Activated naive CD4-positive, alpha-beta T cell treated with anti-CD3 and anti-CD28 coated beads, Interleukin-2, amount 50 U/mL, for 16 hours (primary cell): ENCODE measurements at places on chromosomes 2 and 18.

DNA sequence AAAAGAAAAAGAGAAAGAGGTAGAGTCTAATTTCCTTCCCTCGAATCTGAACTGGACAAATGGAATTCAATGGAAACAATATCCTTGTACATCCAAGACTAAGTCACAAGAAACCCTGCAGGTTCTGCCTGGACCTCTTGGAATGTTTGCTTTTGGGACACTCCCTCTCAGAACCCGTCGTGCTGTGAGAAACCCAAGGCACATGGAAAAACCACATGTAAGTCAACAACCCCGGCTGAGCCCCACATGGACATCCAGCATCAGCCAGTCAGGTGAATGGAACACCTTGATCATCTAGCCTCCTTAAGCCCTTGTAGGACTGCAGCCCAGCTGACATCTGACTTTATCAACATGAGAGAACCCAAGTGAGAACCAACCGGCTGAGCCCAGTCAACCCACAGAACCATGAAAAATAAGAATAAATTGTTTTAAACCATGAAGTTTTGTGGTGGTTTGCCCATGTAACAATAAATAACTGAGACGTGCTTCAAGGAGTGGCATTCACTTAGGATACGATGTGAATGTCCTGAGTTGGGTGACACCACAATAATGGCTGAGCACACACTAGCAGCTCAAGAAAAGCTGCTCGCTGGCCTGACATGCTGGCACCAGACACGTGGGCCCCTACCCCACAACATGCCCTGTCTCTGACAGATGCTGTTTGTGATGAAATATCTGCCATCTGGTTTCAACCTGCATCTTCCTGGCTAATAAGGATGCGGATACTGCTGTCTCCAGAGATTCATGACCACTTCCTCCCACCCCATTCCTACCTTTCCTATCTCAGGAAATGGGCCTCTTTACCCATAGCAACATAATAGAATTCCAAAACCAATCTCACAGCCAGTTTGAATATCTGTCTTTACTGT lies 28.8 kb downstream of the PKDCC start:
- no peak for DNase-seq

DNA sequence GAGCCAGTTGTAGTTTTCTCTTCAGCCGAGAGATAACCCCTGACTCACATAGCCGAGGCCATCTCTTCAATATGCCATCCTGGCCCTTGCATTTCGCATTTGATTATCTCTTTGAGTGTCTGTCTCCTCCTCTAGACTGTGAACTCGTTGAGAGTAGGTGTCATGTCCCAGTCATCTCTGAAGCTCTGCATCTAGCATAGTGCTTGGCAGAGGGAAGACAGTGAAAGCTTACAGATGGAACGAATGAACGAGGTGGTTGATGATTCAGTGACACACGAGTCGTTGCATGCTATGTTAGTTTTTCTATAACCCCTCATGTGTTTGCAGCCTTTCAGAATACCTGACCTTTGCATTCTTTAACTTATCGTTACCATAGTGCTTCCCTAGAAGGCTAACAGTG lies 59.9 kb upstream of the CYRIA start:
- DNase-seq: no peak

DNA sequence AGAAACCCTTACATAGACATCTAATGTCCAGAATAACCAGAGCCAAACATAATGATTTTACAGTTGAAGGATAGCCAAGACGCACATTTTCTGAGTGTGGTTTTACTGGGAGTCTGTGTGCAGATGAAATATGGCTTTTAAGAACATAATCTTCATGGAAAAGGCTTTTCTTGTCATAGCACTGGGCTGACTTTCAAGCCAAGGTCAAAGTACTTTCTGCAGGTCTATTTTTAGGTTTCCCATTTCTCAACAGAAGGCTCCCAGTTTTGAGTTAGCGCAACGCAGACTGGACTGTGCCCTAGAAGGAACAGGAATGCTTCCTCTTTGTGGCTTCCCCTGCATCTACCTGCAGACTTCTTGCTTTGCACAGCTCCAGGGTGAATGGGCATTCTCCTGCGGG lies 92.3 kb upstream of the UPP2 start:
- no peak for DNase-seq

DNA sequence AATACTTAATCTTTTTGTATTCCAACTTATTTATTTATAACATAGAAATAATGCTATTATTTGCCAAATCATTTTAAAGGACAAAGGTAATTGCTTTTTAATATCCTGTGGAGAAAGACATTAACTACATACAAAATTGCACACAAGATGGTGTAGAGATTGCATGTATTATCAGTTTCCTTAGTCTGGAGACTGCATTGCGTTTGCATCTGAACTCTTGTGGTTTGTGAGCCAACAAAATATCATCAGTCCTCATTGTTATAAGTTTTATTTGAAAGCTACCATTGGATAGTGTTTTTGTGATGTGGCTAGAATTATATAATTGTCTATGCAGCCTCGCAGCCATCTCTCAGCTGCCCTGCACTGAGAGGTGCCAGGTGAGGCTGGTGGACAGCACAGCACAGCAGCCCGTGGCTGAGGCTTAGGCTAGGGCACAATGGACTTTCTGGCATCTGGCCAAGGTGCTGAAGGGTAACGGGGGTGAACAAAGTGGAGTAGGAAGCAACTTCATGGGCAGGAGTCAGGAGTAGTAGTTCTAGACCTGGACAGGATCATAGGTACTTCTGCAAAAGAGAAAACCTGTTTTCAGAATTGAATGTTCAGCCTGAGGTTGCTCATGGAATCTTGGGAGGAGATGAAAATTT lies 15.1 kb downstream of the RASGRP3 start:
- DNase-seq: no peak

GRCh38 chr18:7890075-7890474 lies 323.0 kb downstream of the PTPRM start:
- no peak for DNase-seq

GRCh38 chr2:241511091-241511741 lies 2.8 kb upstream of the STK25 start:
- no peak for DNase-seq

DNA sequence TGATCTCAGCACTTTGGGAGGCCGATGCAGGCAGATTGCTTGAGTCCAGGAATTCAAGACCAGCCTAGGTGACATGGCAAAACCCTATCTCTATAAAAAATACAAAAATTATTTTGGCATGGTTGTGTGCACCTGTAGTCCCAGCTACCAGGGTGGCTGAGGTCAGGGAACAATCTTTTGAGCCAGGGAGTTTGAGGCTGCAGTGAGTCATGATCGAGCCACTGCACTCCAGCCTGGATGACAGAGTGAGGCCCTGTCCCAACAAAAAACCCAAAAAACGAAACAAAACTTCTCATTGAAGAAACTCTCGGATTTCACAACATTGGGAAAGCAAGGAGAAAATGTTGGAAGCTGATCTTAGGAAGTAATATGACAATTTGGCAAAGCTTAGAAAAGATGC lies 317.3 kb upstream of the MGAT5 start:
- DNase-seq: no peak

GRCh38 chr18:55908901-55909366 lies 320.9 kb upstream of the TCF4 start:
- DNase-seq: no peak

GRCh38 chr2:201975964-201976612 lies 57.6 kb upstream of the FZD7 start:
- no peak for DNase-seq

DNA sequence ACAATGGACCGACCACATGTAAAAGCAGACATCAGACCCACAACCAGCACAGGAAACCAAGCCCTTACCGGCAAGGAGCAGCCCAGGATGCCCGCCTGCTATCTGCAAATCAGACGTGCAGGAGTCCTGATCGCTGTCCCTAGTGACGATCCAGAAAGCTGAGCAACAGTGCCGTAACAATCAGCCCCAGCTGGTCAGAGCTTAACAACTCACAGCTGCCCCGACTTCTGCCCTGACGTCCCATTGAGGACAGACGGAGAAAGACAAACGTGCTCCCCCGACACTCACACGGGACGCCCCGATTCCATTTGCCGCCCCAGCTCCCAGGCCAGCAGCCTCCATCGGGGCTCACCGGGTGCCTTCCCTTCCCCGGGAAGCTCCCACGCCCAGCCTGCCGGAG lies 39.8 kb upstream of the PXDN start:
- DNase-seq: no peak

DNA sequence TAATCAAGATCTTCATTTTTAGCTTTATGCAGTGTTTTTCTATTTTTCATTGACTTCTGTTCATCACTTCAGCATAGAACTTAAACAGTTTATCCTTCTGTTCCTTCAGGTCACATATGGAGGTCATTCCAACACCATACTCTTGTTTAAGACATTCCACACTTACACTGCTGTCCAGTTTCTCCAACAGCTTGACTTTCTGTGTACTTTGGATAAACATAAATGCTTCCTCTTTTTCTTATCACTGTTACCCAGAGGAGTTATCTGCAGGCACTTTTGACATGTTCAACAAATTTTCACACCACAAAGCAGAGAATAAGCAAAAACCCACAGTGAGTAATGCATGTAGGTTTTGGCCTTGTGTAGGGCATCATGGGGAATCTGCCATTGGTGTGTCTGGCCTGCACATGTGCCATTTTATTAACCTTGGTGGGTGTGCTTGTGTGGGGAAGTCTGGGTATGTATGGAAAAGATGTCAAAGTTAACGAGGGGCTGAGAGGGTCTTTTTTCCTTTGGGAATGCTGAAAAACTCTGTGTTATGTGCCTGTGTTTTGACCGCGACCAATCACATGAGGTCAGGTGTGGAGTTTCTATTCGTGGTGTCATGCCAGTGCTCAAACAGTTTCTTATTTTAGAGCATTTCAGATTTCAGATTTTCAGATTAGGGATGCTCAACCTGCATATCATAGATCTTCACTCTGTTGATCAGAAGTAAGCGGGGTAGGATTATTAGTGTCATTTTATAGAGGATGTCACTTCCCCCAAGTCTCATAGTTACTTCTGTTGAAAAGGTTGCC lies 53.9 kb upstream of the ACVR1 start:
- DNase-seq: no peak

DNA sequence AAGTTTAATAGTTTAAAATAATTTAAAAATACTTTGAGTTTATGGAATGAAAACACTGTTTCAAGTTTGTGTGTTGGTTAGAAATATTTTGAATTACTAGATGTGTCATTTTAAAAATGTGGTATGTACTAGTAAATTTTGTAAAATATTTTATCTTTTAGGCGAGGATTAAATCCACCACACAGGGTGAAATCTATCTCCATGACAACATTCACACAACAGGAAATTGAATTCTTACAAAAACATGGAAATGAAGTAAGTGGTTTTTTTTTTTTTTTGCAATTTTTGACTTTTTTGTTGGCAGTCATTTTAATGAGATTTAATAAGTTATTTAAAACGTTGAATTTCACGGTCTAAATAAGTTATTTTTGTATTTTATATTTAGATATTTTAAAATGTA lies 19.4 kb downstream of the AGFG1 start:
- no peak for DNase-seq

DNA sequence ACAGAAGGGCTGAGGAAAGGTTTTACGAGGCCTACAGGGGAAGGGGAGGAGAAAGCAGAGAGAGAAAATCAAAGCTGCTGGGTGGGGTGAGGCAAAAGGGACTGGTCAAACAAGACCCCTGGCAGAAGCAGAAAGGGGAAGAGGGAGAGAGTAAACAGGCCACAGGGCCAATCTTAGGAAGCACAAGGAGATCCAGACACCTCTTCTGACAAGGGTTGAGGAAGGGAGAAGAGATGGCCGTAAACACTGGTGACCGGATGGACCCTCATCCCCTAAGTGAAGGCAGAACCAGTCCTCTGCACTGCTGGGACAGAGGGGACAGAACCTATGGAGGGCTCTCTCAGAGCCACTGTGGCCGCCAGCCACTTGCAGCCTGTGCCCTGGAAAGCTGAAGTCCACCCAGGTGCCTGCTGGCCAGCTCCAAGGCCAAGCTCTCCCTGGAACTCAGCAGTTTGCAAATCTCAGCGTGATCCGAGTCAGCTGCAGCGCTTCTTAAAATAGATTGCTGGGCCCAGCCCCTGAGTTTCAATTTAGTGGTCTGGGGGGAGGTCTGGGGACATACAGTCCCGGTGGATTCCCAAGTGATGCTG lies 108.8 kb downstream of the TMEM163 start:
- no peak for DNase-seq

- no peak for DNase-seq
These were observed 2.4 kb downstream of the NR4A2 start for GRCh38 chr2:156329927-156330726.

- DNase-seq: peak; percentile 61
These were observed 620 bp upstream of the GALNT1 start for GRCh38 chr18:35580701-35581539.

DNA sequence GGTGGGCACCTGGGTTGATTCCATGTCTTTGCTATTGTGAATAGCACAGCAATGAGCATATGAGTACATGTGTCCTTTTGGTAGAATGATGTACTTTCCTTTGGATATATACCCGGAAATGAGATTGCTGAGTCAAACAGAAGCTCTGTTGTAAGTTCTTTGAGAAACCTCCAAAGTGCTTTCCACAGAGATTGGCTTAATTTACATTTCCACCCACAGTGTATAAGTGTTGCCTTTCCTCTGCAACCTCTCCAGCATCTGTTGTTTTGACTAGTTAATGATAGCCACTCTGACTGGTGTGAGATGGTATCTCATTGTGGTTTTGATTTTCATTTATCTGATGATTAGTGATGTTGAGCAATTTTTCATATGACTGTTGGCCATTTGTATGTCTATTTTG lies 194.8 kb downstream of the ZNF804A start:
- DNase-seq: no peak

- DNase-seq: no peak
These were observed 142.7 kb downstream of the AGAP1 start for GRCh38 chr2:235636546-235636945.

DNA sequence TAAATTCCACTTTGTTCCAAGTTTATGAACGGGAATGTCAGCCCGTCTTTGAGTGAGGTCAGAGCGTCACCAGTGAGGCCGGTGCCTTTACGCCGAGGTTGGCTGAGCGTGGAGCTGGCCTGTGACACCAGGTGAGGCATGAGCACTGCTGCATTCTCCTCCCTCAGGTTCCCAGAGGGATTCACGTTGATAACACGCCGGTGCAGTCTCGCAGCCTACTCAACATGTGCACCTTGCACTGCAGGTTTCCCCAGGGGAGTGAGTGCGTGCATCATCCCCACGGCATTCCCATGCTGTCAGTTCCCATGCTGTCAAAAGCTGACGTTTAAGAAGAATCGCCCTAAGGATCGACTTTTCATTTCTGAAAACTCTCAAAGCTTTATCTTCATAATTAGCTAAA lies 213.3 kb downstream of the LDLRAD4 start:
- DNase-seq: no peak

DNA sequence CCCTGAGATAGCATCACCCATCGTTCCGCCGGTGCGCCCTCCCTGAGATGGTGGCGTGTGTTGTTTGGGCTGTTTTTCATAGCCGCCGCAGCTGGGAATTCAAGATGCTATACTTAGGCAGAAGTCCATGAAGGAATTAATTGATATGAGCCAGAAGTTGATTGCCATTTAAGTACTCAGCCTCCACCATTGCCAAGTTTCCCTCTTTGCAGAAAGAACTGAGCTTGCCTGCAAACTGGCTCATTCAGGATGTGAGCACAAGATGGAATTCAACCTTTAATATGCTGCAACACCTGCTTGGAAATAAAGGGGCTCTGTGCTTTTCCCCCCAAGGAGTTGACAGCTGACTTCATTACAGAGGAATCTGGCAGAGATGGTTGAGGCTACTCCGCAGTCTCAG lies 295.5 kb downstream of the ZNF521 start:
- no peak for DNase-seq
